Brain pericyte (primary cell): ENCODE measurements at places on chromosomes 6 and 20.

GRCh38 chr20:44810391-44811149 is at the start of gene RIMS4:
Gene RIMS4 (minus strand): TSS chr20:44810546. CDS start chr20:44810271, 275 bp downstream.
- DNase-seq: no peak

DNA sequence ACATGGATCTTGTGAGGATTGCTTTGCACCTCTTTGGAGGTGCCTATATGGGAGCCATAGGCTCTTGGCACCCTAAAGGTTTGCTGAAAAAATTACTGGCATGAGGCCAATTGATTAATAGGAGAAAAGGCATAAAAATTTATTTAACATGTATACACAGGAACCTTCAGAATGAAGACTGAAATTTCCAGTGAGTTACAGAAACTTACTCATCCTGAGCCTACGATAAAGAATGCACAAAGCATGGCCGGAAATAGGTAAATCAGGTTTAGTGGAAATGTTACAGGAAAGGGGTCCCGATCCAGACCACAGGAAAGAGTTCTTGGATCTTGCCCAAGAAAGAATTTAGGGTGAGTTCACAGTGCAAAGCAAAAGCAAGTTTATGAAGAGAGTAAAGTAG is 625.3 kb downstream of the MMUT start:
- DNase-seq: no peak

DNA sequence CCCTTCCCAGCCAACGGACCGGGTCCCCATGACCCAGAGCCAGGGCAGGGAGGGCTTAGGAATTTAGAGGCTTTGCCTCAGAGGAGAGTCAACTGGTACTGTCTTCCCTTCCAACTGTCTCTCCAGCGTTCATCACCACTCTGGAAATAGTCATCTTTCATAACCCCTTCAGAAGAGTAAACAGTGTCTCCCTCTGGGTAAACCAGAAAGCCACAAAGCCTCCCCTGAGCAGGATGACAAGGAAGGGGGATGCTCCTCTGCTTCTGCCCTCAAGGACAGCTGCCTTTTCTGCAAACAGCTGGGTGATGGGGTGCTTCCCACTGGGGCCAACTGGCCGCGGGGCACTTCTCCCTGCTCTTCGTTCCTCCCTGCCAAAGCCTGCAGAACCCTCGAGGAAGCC is 90.1 kb downstream of the PSMG4 start:
- no peak for DNase-seq

- DNase-seq: no peak
Observed at GRCh38 chr20:39025883-39026282, 63.7 kb downstream of the DHX35 start.

DNA sequence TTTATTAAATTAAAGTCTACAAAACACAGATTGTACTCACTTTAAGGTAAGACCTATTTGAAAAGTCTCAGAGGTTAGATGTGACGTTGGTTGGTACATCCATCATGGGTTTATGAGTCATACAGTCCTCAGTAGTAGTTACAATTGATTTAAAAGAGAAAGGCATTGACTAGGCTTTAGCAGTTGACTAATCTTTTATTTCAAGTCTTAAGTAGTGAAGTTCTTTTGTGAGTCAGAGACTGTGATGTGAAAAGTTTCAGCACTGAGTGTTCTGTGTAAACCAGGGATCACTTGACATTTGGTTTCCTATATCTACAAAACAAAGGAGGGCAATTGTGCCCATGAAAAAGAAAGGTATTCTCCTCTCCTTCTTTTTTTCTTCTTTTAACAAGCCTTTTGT is 221.3 kb downstream of the GRIK2 start:
- no peak for DNase-seq

DNA sequence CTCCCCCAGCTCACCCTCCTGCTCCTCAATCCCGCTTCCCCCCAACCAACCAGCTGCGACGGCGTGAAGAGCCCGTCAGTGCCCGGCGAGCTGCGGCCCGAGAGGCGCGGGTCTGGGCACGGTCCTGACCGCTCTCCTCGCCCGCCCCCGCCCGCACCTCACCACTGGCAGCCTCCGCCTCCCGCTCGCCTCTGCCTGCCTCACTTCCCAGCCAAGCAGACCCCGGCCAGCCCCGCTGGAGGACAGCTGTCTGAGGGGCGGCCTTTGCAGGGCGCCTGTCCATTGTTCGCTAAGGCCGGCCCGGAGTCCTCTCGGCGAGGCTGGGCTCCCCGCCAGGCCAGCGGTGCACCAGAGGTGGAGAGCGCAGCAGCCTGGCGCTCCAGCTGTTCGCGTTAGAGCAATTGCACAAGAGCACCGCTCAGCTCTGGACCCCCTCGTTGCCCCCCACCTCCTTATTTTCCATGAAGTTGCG is 1.3 kb downstream of the SOBP start:
- DNase-seq: no peak

GRCh38 chr6:132199343-132199742 is 201.9 kb downstream of the MOXD1 start:
- peak; percentile 57 for DNase-seq

- DNase-seq: no peak
Observed at GRCh38 chr20:17647391-17648314, 34.4 kb downstream of the RRBP1 start.

GRCh38 chr20:47985092-47985850 is 200.0 kb upstream of the SULF2 start:
- DNase-seq: no peak

- DNase-seq: no peak
Observed at GRCh38 chr6:31525932-31526591, 2.7 kb upstream of the MCCD1 start.

- DNase-seq: no peak
Observed at GRCh38 chr6:81818901-81819361, 66.5 kb upstream of the TENT5A start.

GRCh38 chr20:4635781-4636180 is 85.9 kb upstream of the PRND start:
- no peak for DNase-seq

GRCh38 chr6:4942673-4943009 is 61.2 kb downstream of the RPP40 start:
- no peak for DNase-seq

GRCh38 chr20:42401613-42402012 is 783.4 kb upstream of the CHD6 start:
- DNase-seq: no peak

- no peak for DNase-seq
Observed at GRCh38 chr20:14521016-14521415, 183.6 kb upstream of the FLRT3 start.

- no peak for DNase-seq
Observed at GRCh38 chr6:159680104-159680503, 12.9 kb downstream of the SOD2 start.

DNA sequence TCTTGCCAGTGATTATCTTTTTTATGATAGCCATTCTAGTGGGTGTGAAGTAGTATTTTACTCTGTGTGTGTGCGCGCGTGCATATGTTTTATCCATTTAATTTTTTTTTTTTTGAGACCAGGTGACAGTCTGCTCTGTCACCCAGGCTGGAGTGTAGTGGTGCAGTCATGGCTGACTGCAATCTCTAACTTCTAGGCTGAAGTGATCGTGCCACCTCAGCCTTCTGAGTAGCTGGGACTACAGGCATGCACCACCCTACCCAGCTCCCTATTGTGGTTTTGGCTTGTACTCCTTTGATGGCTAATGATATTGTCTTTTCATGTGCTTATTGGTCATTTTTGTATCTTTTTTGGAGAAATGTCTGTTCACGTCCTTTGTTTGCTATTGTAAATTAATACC is 33.3 kb downstream of the ITCH start:
- no peak for DNase-seq

- DNase-seq: no peak
Observed at GRCh38 chr20:24679448-24680047, 210.1 kb downstream of the SYNDIG1 start.

- DNase-seq: no peak
Observed at GRCh38 chr6:151179321-151179720, 60.4 kb upstream of the AKAP12 start.

- DNase-seq: no peak
Observed at GRCh38 chr6:156791320-156791850, 14.2 kb downstream of the ARID1B start.
